ENCODE measurements at places on chromosomes 3 and 15.

DNA sequence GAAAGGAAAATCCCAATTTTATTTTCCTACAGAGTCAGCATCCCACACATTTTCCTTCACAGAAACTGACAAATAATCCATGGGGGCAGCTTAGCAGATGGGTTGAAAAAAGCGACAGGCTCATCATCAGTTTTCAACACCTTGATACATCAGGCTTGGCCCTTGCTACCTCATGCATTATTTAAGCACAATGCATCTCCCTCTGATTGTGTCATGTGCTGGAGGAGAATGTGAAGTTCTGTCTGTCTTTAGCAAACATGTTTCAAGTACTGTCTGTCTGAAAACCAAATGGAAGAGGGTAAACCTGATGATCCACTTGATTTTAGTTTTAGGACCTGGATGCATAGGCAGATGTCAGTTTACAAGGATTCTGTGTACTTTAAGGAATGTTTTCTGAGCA, 128.6 kb upstream of the ADAMTS9 start:
- H3K27ac ChIP-seq = no peak overlapping the region
- H3K36me3 ChIP-seq = no peaks in the 10 kb centered on the region
- DNase-seq = no peak
- no peak overlapping the region for H3K4me3 ChIP-seq
- H3K27me3 ChIP-seq = no peaks in the 10 kb centered on the region
- H3K4me1 ChIP-seq = no peaks in the 10 kb centered on the region

DNA sequence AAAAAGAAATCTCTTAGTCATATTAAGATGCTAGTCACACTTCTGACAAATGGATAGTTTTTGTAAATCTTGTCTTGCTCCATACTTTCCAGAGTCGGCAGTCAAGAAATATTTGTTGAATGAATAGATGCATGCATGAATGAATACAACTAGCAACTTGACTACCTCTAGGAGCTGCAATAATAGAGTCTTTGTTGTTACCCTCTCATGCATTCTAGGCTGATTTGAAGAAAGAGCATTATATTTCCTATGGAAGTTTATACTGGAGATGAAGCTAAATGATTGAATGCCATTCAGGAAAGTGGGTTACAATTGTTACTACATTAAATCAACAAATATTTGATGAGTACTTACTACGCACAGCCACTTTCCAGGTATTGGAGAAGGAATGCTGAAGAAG, 18.1 kb upstream of the TRAT1 start:
- H3K4me3 ChIP-seq = no peak overlapping the region
- H3K36me3 ChIP-seq = no peaks in the 10 kb centered on the region
- DNase-seq = peak; percentile 26
- no peaks in the 10 kb centered on the region for H3K4me1 ChIP-seq

DNA sequence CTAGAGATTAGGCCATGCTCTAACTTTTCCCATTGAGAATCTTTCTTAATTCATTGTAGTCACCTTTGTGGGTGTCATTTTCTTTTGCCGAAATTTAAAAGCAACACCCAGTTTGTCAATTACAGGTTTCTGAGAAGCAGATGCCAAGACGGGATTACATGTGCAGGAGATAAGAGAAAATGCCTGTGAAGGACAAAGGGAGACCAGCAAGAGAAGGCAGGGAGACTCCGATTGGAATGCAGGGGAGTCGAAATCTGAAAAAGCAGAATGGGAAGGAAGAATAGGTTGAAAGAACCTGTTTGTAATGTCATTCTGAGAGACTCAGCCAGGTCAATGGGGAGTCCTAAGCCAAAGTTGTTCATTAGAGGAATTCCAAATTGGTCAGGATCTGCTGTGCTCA, 3.6 kb upstream of the DPH6 start:
- H3K36me3 ChIP-seq = no peaks in the 10 kb centered on the region
- no peak overlapping the region for H3K27ac ChIP-seq

DNA sequence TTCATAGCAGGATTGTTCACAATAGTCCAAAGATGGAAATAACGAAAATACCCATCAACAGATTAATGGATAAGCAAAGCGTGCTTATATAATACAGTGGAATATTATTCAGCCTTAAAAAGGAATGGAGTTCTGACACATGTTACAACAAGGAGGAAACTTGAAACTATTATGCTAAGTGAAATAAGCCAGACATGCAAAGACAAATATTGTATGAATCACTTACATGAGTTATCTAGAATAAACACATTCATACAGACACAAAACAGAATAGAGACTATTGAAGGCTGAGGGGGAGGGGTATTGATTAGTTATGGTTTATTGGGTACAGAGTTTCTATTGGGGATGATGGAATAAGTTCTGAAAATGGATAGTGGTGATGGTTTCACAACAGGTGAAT, 438.6 kb downstream of the CADM2 start:
- no peak overlapping the region for H3K27ac ChIP-seq
- H3K36me3 ChIP-seq = no peaks in the 10 kb centered on the region
- no peaks in the 10 kb centered on the region for H3K27me3 ChIP-seq
- no peak overlapping the region for H3K4me3 ChIP-seq
- no peak for DNase-seq

GRCh38 chr3:55583475-55583874, 96.4 kb upstream of the WNT5A start:
- no peak overlapping the region for H3K27ac ChIP-seq
- H3K27me3 ChIP-seq = peaks cover 2% of the 10 kb centered on the region
- no peaks in the 10 kb centered on the region for H3K4me1 ChIP-seq
- H3K4me3 ChIP-seq = no peak overlapping the region
- no peak for DNase-seq
- no peaks in the 10 kb centered on the region for H3K36me3 ChIP-seq

DNA sequence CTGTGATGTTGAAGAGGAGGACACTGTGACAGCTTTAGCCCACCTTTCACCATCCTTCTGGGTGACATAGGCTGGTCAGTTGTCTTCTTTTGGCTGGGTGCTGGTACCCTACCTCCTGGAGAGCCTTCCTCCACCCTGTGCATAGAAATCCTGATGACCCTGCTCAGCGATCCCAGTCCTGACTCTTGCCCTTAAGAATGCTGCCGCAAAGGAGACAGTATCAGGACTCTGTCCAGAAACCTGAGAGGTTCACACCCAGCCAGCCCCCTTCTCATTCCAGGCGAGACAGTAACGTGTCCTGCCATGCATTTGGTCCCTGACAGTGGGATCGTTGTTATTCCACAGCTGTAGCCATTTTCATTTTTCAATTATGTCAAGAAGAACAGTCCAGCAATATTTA, 312.8 kb upstream of the CHRM5 start:
- H3K27ac ChIP-seq = no peak overlapping the region
- H3K4me3 ChIP-seq = no peak overlapping the region
- no peaks in the 10 kb centered on the region for H3K27me3 ChIP-seq
- H3K4me1 ChIP-seq = no peaks in the 10 kb centered on the region
- H3K36me3 ChIP-seq = no peaks in the 10 kb centered on the region

DNA sequence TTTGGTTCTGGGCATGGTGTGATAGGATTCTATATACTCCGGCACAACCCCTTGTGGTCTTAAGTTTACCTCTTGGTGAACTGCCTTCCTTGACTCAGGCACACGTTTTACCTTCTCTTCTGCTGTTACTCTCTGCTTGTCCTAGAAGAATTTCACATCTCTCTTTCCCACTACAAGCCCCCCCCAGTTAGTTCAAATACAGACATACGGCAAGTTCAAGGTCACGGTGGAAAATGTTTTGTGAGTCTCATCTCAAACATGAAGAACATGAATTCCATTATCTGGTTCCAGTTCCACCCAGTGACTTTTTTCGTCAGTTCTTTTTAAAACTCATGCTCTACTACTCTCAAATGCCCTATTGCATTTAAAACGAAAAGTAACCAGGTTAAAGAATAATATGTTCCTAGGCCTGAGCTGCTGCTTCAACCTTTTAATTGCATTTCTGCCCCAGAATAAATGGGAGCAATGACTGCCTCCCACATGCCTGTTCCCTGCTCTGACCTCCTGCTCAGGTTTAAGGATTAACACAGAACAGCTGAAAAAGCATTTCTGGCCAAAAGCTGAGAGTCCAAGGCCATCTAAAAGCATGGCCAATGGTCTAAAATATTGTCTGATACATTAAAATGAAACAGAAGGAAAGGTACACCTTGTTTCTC, 132.8 kb downstream of the OSBPL10 start:
- H3K4me3 ChIP-seq = no peak overlapping the region
- no peaks in the 10 kb centered on the region for H3K27me3 ChIP-seq
- DNase-seq = no peak
- no peaks in the 10 kb centered on the region for H3K36me3 ChIP-seq
- H3K27ac ChIP-seq = no peak overlapping the region

DNA sequence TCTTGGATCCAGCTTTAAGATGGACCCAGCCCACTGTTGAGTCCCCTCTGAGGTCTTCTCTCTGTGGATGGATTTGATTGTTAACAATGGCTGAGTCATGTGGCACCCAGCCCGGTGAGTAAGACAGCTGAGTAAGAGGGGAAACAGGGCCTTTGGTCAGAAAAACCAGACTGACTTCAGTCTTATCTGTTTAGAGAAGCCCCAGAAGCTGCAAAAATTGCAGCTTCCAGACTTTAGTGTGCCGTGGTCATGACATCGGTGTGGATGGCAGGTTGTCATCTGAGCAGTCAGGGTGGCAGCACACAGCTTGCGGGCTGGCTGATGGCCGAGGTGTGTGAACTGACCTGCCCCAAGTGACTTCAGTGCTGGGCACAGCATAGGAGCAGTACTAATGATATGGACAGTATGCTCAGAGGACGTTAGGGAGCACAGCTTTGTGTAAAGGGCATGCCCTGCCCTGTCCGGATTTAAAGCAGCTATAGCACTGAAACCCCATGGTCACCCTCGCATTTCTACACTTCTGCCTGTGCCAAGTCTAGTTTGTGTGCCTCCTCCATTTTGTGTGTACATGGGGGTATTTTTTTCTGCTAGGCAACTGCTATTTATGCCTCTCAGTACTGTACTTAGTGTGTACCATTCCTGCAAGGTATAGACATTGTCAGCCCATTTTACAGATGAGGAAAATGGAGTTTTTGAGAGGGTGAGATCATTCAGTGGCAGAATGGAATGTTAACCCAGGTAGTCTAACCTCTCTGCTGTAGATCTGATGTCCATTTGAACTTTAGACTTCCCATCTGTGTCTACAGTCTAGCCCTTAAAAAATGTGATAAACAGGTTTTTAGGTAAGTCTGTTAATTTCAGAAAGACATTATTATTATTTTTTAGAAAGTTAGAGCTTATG, 44.4 kb downstream of the FLNB start:
- H3K4me1 ChIP-seq = peaks cover 69% of the 10 kb centered on the region
- H3K27ac ChIP-seq = peak overlapping the region; percentile 93
- H3K36me3 ChIP-seq = peaks cover 4% of the 10 kb centered on the region
- no peaks in the 10 kb centered on the region for H3K27me3 ChIP-seq
- DNase-seq = peak; percentile 98

Measured in astrocyte (in vitro differentiated cells and primary cell).